ENCODE measurements at places on chromosomes 2 and 18. TPM values are rescaled to one million over a fixed set of nuclear protein-coding genes. Genes with fewer than 3 reads are reported as not detected.

RPRM gene
- total RNA-seq, result not detected

MOGAT1 gene
- not detected for total RNA-seq

LYPD6 gene
- not detected for total RNA-seq

ABCB11 gene
- total RNA-seq, result not detected

SERPINB4 gene
- total RNA-seq, result 0.64 TPM

MEP1B gene
- total RNA-seq, result not detected

INPP1 gene
- 12.2 TPM for total RNA-seq

ZBTB7C gene
- not detected for total RNA-seq

TCF7L1 gene
- total RNA-seq, result 1.4 TPM

SCYGR4 gene
- not detected for total RNA-seq

LRP2 gene
- total RNA-seq, result not detected

ASAP2 gene
- 7.2 TPM for total RNA-seq

PJVK gene
- total RNA-seq, result 2.9 TPM

VRK2 gene
- 14.4 TPM for total RNA-seq

NDUFB3 gene
- total RNA-seq, result 60.0 TPM

STAMBP gene
- 32.3 TPM for total RNA-seq

TMEM178A gene
- total RNA-seq, result 1.8 TPM

MEIS1 gene
- 117 TPM for total RNA-seq

CCDC138 gene
- total RNA-seq, result 3.7 TPM

RIT2 gene
- total RNA-seq, result not detected

SOX11 gene
- 21.8 TPM for total RNA-seq

CIB4 gene
- total RNA-seq, result not detected

TUBA4B gene
- total RNA-seq, result not detected

CTDP1 gene
- total RNA-seq, result 25.6 TPM

TFCP2L1 gene
- 0.16 TPM for total RNA-seq

RUFY4 gene
- total RNA-seq, result not detected

COLEC12 gene
- 4.0 TPM for total RNA-seq

DSG2 gene
- total RNA-seq, result 28.7 TPM

B4GALT6 gene
- total RNA-seq, result 1.7 TPM

RNMT gene
- total RNA-seq, result 22.7 TPM

ANTXR1 gene
- total RNA-seq, result 98.2 TPM

CHRNG gene
- 3.3 TPM for total RNA-seq

ITGB6 gene
- total RNA-seq, result 15.0 TPM

HOXD4 gene
- not detected for total RNA-seq

C2orf81 gene
- total RNA-seq, result 2.1 TPM

CPO gene
- total RNA-seq, result not detected

FAP gene
- 15.5 TPM for total RNA-seq

SCTR gene
- not detected for total RNA-seq

HS6ST1 gene
- 104 TPM for total RNA-seq

ZBTB14 gene
- total RNA-seq, result 5.0 TPM

REG1B gene
- total RNA-seq, result not detected

FIGN gene
- 1.0 TPM for total RNA-seq

ZNF804A gene
- 4.2 TPM for total RNA-seq

CAPN14 gene
- total RNA-seq, result not detected

VSNL1 gene
- not detected for total RNA-seq

CCDC141 gene
- not detected for total RNA-seq
